ENCODE measurements at places on chromosomes 6 and 20.

DNA sequence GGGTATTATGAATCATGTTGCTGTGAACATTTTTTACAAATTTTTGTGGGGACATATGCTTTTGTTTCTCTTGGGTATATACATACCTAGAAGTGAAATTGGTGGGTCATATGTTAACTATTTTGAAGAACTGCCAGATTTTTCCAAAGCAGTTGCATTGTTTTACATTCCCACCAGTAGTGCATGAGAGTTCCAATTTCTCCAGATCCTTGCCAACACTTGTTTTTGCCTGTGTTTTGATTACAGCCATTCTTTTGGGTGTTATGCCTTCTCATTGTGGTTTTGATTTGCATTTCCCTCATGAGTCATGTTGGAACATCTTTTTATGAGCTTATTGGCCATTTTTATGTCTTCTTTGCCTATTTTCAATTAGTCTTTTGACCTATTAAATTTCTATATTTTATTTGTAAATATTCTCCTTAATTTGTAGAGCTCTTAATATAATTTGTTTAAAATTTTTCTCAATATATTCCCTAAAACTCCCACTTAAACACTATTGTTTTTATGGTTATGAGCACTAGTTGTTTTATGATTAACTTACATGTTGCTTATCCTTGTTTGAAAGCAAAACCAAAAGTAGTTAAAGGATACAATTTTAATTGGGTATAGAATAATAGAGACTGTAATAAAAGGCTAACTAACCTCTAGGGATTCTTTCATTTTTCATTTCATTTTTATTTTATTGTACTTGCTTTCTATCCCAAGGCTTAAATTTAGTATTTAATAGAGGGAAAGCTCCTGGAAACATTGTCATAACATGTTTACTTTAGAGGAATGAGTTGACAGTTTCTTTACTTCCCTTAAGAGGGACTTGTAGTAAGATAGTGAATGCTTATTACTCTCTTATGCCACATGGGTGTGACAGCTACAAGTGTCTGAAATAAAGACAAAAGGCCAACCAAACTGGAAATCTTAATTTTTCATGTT lies 5.5 kb downstream of the UBR2 start:
- no peak for DNase-seq

- DNase-seq = no peak
Observed at GRCh38 chr20:20480689-20481088, 112.8 kb downstream of the INSM1 start.

- DNase-seq = no peak
Observed at GRCh38 chr6:84081222-84081621, 47.6 kb downstream of the MRAP2 start.

DNA sequence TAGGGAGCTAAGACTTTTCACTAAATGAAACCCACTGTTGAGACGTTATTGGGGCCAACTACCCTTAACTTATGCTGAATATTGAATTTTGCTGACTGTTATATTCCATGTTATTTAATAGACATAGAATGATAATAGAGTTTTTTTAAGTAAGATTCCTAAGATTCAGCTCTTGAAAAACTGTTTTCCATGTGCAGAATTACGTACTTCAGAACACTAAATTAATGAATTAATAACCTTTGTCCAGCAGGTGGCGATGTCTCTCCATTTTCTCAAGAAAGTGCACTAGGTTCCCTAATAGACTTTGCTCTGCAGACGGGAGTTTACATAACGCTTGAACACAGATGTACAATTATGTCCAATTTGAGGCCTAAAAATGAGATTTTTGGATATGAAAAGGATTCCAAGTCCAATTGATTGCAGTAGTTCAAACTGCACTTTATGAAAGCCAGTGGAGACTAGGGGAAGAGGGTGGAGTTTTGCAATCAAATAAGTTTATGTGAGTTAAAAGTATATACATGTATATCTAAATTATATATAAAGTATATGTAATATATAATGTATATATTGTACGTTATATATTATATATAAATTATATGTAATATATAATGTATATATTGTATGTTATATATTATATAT lies 282.1 kb downstream of the UST start:
- peak; percentile 70 for DNase-seq

GRCh38 chr6:1580109-1580508 lies 29.6 kb upstream of the FOXC1 start:
- no peak for DNase-seq

DNA sequence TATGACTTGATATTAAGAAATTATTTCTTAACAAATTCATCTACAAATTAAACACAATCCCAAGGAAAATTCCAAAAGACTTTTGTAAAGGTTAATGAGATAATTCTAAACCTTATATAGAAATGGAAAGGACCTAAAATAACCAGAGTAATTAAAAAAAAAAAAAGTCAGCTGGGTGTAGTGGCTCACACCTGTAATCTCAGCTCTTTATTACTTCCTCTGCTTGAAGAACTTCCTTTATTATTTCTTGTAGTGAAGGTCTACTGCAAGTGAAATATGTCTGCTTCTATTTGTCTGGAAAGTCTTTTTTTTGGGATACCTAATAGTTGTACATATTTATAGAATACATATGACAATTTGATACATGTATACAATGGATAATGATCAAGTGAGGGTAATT lies 20.2 kb upstream of the BLCAP start:
- DNase-seq = no peak

- no peak for DNase-seq
Observed at GRCh38 chr20:36501367-36502006, 39.8 kb upstream of the MYL9 start.

DNA sequence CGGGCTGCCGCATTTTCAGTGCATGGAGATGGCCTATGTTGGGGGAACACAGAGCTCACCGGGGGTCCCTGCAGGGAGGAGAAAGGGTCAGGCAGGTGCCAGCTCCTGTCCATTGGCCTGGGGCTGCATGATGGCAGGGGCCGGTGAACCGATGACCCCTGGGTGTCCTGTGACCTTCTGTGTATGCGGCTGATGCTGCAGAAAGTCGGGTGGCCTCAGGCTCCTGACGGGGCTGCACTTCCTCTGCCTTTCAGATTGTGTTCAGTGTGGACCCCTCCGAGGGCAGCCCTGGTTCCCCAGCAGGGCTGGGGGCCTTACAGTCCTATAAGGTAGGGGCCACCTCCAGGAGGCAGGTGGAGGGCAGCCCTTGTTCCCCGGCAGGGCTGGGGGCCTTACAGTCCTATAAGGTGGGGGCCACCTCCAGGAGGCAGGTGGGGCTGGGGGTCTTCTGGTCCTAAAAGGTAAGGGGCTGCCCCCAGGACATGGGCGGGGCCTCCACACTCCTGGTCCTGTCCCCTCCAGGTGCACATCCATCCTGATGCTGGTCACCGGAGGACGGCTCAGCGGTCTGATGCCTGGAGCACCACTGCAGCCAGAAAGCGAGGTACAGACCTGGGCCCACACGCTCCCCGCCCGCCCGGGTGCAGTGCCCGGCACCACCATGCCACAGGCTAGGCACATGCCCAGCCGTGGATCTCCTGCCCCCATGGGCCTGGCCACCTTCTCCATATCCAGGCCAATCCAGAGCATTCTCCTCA lies 11.0 kb upstream of the TNFRSF6B start:
- DNase-seq = no peak

DNA sequence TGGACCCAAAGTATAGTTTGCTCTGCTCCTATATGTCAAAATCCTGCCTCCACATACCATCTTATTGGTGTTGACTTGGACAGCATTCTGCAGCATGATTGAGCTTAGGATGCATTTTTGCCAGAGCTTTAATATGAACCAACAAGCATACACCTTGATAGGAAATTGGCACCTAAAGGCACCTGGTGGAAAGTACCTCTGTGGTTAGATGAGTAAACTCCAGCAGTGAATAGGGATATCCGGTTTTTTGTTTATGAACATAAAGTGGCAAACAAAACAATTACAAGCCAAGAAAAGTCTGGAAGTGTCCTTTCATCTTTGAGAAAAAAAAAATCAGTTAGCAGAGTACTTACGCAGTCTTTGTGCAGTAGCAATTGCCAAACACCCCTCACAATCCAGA lies 6.2 kb upstream of the CYP24A1 start:
- no peak for DNase-seq

- DNase-seq = peak; percentile 44
Observed at GRCh38 chr20:39048000-39048696, 86.0 kb downstream of the DHX35 start.

GRCh38 chr6:123610779-123611178 lies 26.0 kb downstream of the TRDN start:
- DNase-seq = no peak

GRCh38 chr6:140364916-140365315 lies 990.5 kb upstream of the CITED2 start:
- no peak for DNase-seq

DNA sequence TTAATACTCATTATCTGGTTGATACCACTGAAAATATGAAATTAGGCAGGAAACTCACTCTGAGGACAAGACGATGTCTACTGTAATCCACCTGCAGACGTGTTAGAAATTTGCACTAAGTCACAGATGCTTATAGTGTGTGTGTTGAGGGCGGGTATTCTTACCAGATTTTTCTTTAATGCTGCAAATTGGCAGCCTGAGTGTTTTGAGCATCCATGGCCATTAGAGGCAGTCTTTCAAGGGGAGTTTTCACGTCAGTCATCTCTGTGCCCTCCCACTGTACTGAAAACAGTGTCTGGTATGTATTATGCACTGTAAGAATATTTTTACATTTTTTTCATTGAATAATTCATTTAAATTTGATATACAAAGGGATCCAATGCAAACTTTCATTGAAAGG lies 266.5 kb upstream of the QKI start:
- DNase-seq = no peak

GRCh38 chr6:143449714-143450452 lies 612 bp downstream of the ADAT2 start:
- peak; percentile 7 for DNase-seq

DNA sequence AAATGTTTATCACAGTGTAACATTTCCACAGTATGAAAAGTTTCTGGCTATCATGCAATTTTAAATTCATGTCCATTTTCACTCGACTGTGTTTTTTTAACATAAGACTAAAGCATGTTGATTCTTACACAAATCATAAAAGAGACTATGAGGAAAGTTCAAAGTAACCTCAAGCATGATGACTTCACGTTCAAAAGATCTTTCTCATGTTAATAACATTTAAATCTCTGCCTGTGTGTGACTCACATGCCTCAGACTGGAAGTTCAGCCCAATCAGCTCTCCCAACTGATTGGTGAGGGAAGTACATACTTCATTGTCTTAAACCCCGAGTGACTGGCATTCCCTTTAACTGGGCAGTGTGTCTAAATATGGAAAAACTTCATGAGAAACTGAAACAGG lies 37.4 kb downstream of the ATXN1 start:
- no peak for DNase-seq

GRCh38 chr6:77450924-77451323 lies 12.4 kb downstream of the HTR1B start:
- DNase-seq = no peak

GRCh38 chr6:129730477-129731165 lies 20.6 kb upstream of the ARHGAP18 start:
- no peak for DNase-seq

GRCh38 chr6:124053315-124053714 lies 249.7 kb downstream of the NKAIN2 start:
- DNase-seq = no peak

DNA sequence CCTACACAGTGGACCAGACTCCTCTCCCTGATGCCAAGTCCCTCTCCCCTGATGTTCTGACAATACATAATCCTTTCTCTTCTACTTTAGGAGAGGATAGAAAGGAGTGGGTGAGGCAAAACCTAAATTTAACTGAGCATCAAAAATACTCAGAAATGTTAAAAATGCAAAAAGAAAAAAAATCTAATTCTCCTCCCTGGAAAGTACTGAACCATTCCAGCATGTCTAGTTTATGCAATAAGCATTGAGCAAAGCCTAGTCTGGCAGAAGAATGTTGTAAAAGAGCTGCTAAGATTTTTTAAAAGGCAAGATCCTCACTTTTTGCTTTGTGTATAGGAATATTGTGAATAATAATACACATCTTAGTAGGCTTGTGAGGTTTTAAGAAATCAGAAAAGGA lies 116.6 kb upstream of the STXBP5 start:
- DNase-seq = no peak

- no peak for DNase-seq
Observed at GRCh38 chr20:59035381-59035780, 3.2 kb upstream of the ATP5F1E start.

- no peak for DNase-seq
Observed at GRCh38 chr6:111651185-111652034, 45.7 kb upstream of the TRAF3IP2 start.

All from T-cell (primary cell).